ENCODE measurements at places on chromosomes 7 and 10.

DNA sequence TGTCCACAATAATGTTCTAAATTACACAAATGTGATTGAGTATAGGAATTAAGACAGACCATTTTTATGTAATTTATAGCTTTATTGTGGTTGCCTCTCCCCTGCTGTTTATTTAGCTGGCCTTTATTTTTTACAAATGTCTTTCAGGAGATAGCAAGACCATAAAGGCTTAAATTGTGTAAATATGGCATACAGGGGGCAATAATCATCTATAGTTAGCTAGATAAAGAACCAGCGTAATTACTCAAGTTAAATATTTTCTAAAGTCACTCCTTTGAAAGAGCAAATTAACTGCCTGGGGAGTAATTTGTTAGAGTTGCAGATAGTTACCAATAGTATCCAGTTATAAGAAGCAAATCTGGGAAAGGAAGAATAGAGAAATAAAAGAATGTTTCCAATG is at the start of gene MALRD1:
MALRD1 (plus strand) TSS at position 313 of the 400 bp plus-strand sequence. CDS start 138 bp downstream, outside the sequence.
- no peak for DNase-seq

DNA sequence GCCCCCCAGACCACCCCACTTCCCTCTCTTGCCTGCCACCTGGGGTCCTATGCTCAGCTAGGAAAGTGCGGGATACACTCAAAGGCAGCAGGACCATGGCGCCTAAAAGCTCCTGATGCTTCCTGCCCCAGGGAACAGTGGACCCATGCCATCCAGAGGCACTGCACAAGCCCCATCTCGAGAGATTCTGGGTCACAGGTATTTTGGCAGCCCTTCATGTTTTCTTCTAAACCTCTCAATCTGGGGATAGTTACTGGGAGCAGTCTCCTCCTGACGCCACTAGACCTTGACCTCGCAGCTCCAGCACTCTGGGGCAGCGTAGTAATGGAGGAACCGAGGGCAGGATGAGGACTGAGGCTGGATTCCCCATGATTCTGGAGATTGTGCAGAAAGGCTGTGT is 107.1 kb downstream of the GRK5 start:
- no peak for DNase-seq

- no peak for DNase-seq
Measured at GRCh38 chr7:142872106-142872675, 13.4 kb downstream of the TRPV6 start.

DNA sequence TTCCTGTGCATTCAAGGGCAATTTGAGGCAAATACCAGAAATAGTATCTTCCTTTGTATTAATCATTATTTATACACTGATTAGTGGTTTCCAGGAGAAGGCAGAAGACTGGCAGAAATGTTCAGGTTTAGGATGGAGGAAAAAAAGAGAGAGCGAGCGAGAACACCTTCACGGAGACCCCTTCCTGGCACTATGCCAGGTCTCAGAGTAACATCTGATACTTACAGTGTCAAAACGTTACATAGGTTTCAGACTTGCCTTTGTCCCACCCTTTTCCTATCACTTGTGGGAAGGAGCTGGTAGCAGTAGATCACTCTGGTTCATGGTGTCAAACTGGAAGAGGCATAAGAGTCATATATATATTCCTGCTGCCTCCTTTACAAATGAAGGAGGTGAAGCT is 652 bp downstream of the OR2A12 start:
- DNase-seq = no peak

DNA sequence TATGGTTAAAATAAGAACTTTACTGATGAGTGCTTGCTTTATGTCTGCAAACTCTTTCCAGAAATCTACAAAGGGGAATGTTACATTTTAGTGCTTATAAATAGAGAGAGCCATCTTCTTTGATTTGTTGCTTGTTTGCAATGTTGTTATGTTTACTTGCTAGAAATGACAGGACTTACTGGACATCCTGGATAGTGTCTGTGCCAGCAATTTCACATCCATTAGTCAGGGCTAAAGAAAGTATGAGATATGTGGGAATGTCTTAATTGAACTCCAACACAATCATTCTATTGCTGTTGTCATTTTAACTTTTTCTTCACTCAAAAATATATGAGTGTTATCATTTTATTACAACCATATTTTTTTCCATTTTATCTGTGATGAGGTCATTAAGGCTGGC is 453.2 kb downstream of the TNS3 start:
- no peak for DNase-seq

- DNase-seq = no peak
Measured at GRCh38 chr10:102152545-102152890, 329 bp downstream of the NOLC1 start.

GRCh38 chr7:157479326-157479725 is 142.5 kb downstream of the DNAJB6 start:
- no peak for DNase-seq

DNA sequence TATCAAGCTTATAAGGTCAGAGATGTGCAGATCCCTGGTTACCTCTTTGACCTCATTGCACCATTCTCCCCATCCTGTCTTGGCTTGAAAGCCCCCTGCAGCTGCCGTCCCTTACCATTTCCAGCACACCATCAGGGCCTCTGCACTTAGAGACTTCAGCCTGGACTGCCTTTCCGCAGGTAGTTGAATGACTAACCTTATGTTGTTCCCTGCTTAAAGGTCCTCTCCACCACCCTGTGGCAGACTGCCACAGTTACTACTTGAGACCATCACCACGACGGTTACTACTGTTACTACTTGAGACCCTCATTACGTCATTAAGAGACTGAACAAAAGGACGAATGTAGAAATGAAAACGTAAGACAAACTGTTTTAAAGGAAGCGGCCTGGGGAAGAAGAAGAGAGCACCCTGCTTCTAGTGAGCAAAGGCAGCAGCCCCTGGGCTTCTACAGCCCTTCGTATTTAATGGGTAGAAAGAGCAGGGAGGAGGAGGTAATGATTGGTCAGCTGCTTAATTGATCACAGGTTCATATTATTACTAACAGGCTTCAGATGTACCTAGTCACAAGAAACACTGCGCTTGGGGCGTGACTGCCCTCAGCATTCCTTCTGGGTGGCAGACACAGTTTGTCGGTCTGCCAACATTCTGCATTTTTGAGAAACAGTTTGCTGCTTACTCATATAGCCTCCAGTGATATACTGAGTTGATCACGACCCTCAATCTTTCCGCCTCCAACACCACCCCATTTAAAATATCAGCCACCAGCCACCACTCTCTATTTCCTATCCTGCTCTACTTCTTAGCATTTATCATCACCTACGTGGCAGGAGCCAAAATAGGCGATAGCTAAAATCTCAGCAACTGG is 74.1 kb upstream of the PARD3 start:
- no peak for DNase-seq

DNA sequence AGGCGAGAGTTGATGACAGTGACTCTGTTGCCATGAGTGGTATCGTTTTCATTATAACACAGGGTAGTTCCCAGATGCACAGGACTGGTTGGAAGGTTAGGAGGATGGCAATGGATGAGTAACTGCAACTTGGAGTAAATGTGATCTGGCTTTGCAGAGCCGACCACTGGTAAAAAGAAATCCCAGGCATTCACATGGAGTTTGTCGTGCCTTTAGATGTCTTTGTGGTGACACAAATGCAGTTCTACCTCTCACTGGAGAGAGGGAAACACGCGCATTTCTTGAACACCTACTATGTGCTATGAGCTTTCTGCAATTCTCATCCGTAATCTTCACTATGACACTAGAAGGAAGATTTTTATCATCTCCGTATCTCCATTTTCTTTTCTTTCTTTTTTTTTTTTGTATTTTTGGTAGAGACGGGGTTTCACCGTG is 1.7 kb upstream of the MNX1 start:
- DNase-seq = no peak

DNA sequence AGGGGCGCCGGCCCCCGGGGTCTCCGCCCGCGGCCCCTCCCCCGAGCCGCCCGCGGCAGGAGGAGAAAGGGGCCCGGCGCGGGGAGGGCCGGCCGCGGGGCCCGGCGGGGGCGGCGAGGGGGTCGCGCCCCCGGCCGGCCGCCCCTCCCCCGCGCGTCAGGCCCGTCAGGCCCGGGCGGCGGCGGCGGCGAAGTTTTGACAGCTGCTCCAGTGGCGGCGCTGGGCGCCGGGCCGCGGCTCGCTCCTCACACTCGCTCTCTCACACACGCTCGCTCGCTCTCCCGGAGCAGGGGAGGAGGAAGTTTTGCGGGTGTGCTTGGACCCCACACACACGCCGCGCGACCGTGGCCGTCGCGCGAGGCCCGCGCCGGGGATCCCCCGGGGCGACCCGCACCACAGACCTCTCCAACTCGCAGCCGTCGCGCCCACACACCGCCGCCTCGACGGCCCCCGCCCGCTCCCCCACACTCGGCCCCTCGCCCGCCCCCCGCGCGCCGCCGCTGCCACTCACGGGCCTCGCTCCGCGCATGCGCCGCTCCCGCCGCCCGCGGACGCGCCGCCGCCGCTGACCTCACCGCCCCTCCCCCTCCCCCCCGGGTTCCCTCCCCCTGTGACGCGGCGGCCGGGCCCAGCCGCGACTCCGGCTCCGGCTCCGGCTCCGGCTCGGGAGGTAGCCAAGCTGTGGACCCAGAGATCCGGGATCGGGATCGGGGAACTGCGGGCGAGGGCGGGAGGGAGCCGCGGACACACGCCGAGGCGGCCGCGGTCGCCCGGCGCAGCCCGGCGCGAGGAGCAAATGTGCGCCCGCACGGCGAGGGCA is 518 bp upstream of the KMT2C start:
- DNase-seq = peak; percentile 90

GRCh38 chr10:89836840-89837164 is 135.4 kb downstream of the KIF20B start:
- DNase-seq = no peak

DNA sequence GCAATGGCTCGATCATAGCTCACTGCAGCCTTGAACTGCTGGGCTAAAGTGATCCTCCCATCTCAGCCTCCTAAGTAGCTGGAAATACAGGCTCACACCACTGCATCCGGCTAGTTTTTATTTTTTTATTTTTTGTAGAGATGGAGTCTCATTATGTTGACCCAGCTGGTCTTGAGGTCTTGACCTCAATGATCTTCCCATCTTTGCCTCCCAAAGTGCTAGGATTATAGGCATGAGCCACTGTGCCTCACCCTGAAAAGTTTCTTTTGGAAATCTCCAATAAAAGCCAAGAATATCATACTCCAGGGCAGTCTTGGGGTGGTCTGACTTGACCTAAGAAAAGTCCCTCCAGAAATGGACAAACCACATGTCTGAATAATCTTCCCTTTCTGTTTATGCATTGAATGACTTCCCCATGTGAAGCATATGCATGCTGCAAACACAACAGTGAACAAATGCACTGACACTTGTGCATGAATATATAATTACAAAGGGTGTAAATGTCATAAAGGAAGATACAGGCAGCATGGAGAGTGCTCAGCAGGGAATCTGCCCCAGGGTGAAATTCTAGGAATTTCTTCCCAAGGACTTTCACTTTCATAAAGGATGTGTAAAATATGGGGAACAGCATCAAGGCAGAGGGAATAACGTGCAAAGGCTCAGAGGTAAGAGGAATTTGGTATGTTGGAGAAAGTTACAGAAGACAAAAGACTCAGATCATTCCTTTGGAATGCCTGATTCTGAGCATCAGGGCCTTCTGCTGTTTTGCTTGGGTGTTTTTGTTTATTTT is 142.4 kb upstream of the LYZL1 start:
- no peak for DNase-seq

GRCh38 chr7:6504996-6505395 is 46.3 kb downstream of the GRID2IP start:
- DNase-seq = no peak

DNA sequence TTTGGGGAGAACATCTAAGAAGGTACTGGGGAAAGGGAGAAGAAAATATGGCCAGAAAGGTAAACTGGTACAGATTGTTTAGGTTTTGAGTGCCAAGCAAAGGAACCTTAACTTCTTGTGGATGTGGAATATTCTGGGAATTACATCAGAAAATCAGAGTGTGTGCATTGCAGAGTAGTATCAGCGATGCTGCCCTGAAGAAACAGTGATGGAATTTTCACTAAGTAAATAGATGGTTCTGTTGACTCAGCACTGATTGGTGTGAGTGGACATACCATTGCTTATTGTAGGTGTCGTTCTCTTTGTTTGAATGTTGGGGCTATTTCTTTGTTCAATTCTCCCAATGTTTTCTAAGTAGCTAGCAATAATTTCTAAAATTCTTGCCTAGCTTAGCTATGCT is 24.4 kb upstream of the AKR1B1 start:
- no peak for DNase-seq

DNA sequence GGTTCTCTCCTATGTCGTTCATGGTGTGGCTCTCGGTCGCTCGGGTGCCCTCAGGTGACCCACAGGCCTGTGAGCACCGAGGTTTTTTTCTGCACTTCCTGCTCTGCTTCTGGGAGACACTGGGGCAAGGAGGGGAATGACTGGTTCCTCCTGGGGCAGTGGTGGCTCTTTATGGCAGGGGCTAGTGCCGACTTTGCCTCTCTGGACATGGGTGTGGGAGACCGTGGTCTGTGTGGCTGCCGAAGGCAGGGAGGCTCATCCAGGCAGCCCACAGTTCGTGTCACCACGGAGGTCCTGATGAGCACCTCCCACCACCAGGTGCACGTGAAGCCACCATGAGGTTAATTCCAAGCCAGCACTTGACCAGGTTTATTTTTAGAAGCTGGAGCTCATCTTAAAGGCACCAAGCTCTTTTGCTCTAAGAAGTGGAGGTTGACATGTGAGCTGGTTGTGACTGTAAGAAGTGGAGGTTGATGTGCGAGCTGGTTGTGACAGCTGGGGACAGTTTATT is 24.7 kb upstream of the DPYSL4 start:
- peak; percentile 53 for DNase-seq

DNA sequence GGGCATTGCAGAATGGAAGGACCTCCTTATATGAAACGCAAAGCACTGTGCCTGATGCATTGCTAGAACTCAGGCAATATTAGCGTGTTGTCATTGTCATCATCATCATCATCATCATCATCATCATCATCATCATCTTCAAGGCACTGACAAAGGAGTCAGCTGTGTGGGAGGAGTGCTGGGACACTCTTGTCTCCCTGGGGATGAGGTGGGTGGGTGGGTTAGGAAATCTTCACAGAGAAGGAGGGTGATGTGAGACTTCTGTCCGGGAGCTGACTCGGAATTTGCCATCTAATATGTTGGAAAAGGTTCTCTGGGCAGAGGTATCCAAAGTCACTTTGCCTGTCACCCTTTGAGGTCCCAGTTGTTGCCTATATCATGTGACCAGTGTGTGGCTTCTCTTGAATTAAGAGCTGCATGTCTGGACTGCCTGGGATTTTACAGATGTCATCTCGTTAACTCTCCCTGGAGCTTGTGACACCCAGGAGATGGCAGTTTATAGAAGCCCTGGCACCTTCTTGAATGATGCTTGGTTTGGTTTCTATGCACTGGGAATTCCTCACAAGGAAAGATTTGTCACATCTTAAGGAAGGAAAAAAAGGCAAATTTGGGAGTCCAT is 7.1 kb downstream of the HTRA1 start:
- DNase-seq = no peak

GRCh38 chr10:4240608-4241197 is 455.7 kb upstream of the KLF6 start:
- no peak for DNase-seq

Data from stimulated activated naive CD8-positive, alpha-beta T cell treated with anti-CD3 and anti-CD28 coated beads, Interleukin-15, amount 100 ng/mL, for 72 hours (primary cell).